ENCODE measurements at places on chromosomes 12 and 14.

DNA sequence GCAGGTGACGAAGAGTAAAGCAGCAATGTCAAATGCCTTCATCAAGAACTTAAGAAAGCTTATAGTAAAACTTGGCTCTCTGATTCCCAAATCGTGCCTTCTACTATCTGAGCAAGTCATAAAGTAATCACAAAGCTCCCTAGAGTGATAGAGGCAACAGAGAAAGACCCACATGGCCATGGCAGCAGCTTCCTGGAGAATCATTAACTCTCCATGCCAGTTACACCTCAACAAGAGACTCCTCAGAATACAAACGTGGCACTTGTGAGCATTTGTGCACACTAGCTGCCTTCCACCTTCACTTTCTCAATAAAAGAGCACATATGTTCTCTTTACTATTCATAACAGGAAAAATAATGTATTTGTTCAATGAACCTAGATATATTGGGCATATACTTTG is 48.0 kb downstream of the PLCZ1 start:
- no peak for DNase-seq

- peak; percentile 40 for DNase-seq
Observed at GRCh38 chr12:7131502-7131866, 1.3 kb downstream of the CLSTN3 start.

DNA sequence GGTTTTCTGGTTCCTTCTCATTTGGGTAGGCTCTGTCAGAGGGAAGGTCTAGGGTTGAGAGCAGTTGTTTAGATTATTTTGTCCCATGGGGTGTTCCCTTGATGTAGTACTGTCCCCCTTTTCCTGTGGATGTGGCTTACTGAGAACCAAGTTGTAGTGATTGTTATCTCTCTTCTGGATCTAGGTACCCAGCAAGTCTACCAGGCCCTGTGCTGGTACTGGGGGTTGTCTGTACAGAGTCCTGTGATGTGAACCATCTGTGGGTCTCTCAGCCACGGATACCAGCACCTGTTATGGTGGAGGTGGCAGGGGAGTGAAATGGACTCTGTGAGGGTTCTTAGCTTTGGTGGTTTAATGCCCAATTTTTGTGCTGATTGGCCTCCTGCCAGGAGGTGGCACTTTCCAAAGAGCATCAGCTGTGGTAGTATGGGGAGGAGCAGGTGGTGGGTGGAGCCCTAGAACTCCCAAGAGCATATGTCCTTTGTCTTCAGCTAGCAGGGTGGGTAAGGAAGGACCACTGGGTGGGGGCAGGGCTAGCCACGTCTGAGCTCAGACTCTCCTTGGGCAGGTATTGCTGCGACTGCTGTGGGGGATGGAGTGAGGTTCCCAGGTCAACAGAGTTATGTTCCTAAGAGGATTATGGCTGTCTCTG is 179.3 kb upstream of the BTG1 start:
- no peak for DNase-seq

DNA sequence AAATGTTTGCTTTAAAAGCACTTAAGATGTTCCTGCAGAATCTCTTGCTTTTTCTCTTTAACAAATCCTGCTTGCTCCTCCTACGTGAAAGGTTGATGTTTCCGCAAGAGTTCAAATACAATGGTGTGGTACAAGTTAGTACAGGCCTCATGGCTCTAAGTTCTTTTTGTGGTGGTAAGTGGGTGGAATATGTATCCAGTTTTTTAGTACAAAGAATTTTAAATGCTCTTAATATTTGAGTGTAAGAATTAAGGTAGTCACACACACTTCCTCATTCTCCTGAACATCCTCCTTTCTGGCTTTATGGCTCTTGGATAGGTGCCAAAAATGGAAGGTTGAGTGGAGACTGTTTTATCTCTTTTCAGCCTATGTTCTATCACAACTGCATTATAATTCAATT is 1.8 kb downstream of the OTOGL start:
- DNase-seq: no peak

DNA sequence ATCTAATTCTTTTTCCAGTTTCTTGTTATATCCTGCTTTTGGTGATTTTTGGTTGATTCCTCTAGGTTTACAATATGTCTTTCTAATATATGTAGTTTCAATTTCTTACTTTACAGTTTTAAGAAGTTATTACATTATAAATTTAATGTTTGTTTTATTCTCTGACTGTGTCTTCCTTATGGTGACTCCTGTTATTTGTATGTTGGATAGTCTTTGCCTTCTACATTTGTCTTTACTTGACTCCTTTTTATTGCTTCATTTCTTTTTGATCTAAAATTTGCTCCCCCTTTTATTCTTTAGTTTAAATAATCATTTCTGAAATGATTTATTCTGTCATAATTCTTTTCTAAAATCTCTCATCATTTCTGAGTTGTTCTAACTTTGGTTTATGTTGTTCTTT is 125.8 kb downstream of the CCDC91 start:
- DNase-seq: no peak

DNA sequence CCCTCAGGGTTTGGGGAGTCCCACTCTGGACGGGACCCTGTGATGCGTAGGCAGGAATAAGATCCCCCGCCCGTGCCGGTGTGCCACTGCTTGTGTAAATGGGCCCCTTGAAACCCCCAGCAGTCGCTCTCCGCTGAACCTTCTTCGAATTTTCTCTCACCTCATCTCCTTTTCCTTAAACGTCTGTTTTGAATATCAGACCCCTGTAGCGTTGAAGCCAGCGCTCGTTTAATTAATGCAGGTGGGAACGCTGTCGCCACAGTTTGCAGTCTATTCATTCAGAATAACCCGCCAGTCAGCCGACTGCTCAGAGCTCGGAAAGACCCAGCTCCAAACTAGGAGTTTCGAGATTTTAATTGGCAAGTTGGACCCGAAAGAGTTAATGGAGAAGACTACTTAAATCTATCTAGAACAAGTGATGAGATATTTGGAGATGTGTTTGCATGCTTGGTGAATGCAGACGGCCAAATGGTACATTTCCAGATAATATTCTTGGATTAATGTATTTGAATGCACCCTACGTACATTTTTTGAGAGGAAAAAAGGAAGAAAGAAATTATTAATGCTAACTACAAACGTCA is 739 bp upstream of the PPP2R5E start:
- no peak for DNase-seq

Data from Right ventricle myocardium superior (tissue), 1 donor.